A549 treated with RU486 at 1 μM for 4 hours (cell line): ENCODE measurements at places on chromosomes 11 and 22. TPM values are rescaled to one million over a fixed set of nuclear protein-coding genes. Genes with fewer than 3 reads are reported as not detected.

RFPL1 gene
- not detected in 5 replicates for total RNA-seq

TMPRSS5 gene
- total RNA-seq, result 0.07 to 0.20 TPM (median 0.12 TPM) in 4 of 5 replicates, not detected in the other

PLAAT2 gene
- 0.23 to 0.27 TPM in 2 of 5 replicates, not detected in the others for total RNA-seq

XKR3 gene
- not detected in 5 replicates for total RNA-seq

ARHGAP42 gene
- total RNA-seq, result 4.1 to 8.3 TPM (median 7.5 TPM) in 5 replicates

ANO3 gene
- total RNA-seq, result 0.02 to 0.19 TPM in 2 of 5 replicates, not detected in the others

OR6A2 gene
- total RNA-seq, result not detected in 5 replicates

SPTY2D1 gene
- 14.4 to 20.8 TPM (median 19.2 TPM) in 5 replicates for total RNA-seq

RIBC2 gene
- total RNA-seq, result 2.6 to 3.2 TPM (median 2.8 TPM) in 5 replicates

ALX4 gene
- total RNA-seq, result 4.1 to 6.0 TPM (median 5.2 TPM) in 5 replicates

CHKB gene
- total RNA-seq, result 14.3 to 23.0 TPM (median 18.5 TPM) in 5 replicates

OR52E8 gene
- not detected in 5 replicates for total RNA-seq
